ENCODE measurements at places on chromosomes 2 and 18.

DNA sequence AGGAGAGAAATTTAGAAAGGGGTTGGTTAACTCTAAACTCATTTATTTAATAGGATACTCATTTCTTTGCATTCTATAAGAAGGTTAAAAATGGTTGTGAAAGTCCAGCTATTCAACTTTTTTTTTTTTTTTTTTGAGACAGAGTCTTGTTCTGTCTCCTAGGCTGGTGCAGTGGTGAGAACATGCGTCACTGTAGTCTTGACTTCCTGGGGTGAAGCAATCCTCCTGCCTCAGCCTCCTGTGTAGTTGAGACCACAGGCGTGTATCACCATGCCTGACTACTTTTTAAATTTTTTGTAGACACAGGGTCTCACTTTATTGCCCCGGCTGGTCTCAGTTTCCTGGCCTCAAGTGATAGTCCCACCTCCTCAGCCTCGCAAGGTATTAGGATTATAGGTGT, 11.9 kb downstream of the ELP2 start:
- no peak for DNase-seq

- DNase-seq: no peak
Measured at GRCh38 chr18:61502472-61502871, 169.2 kb downstream of the CDH20 start.

DNA sequence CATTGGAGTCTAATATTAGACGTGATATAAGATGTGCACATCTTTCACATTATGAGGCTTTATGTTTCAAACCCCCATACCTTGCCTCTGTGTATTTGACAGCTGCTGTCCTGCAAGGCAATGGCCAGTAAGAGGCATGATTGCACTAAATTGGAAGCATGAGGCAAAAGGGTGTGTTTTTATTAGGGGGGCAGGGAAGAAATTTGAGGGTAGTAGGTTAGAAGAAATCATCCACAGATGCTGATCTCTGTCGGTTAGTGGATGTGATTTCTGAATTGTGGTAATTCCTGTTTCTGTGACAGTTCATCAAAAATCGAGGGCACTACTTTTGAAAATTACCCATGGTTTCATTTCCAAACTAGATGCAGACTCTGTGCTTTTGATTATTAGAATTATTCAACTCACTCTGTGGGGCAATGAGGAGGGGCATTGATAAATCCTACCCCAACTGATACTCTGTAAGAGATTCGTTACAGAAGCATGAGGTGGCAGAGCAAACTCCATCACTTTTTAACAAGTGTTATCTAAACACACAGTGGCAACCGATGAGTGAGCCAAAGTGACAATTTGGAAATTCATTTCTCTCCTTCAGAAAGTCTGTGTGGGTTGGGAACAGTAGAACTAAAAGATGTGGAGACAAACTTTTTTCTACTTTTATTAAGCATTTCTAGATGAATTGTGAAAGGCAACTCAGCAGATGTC, 453.0 kb downstream of the ARHGAP15 start:
- no peak for DNase-seq

DNA sequence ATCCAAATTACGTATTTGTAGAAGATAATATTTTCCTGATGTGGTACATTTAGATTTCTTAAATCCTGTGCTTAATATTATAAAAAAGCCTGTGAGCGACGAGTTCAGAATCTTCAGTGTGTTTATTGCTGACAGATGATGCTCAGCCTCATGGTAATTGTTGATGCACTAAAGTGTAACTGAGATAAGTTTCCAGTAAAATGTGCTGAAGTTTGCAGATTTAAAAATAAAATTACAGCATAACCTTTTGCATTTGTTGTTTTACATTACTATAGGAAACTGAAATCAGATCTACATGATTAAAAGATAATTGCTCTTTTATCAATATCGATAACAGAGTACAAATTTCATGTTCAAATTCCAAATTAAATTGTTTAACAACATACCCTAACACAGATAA, 307.6 kb downstream of the FIGN start:
- DNase-seq: no peak

- DNase-seq: no peak
Measured at GRCh38 chr2:73033142-73033765, 38.3 kb downstream of the SFXN5 start.

DNA sequence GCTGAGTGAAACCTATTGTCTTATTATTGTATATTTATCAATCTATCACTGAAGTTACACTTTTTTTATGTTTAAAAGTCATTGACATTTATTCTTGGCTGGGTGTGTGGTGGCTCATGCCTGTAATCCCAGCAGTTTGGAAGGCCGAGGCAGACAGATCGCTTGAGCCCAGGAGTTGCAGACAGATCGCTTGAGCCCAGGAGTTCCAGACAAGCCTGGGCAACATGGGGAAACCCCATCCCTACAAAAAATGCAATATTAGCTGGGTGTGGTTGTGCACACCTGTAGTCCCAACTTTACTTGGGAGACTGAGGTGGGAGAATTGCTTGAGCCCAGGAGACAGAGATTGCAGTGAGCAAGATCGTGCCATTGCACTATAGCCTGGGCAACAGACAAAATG, 97.8 kb downstream of the EPC2 start:
- DNase-seq: no peak

GRCh38 chr2:159571540-159572260, 44.6 kb downstream of the BAZ2B start:
- no peak for DNase-seq

- DNase-seq: no peak
Measured at GRCh38 chr18:6281874-6282273, 132.8 kb downstream of the L3MBTL4 start.

DNA sequence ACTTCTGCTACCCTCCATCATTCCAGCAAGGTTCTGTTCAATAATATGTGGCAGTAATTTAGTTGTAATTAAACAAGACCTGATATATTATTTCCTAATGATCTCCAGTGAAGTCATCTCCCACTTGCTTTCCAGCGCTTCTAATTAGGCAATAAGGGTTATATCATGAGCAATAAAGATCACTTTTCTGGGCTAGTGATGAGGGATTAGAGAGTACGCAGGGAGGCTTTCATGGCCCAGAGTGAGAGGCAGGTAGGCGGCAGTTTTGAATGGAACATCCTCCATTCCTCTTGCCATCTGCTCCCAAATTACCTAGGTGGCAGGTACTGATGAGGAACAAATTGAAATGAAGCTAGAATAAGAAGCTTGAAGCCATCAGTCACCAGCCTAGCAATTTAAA, 358.1 kb upstream of the SYT4 start:
- DNase-seq: no peak

DNA sequence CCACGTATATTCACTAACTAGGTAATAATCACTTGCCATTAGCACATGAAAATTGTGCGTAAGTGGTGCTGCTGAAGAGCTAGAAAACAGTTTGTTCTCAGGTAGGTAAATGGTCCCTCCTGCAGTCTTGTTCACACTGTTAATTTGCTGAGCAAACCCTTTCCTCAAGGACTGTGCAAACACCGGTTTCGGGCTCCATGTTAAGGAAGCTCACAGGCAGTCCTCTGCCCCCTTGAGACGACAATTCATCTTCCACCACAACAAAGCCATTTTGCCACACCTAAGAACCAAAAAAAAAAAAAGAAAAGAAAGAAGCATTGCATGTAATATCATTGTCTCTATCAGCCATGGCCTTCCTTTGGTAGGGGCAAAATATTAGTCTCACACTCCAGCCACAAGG, 193.9 kb downstream of the BCL11A start:
- no peak for DNase-seq

DNA sequence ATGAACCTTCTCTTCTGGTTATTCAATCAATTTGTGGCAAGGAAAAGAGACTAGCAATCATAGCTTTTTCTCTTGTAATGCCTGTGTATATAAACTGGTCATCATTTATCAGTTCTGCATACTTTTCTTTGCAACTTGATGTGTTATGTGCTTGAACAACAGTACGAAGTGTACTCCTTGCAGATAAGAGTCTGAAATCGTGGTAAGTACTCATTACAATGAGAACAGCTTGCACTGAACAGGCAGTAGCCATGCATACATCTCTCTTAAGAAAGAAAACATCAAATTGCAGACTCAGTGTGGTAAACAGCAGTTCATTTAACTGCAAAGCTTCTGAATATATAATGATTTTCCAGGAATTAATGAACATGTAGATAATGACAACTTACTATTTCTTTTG, 64.3 kb downstream of the GREB1L start:
- no peak for DNase-seq

DNA sequence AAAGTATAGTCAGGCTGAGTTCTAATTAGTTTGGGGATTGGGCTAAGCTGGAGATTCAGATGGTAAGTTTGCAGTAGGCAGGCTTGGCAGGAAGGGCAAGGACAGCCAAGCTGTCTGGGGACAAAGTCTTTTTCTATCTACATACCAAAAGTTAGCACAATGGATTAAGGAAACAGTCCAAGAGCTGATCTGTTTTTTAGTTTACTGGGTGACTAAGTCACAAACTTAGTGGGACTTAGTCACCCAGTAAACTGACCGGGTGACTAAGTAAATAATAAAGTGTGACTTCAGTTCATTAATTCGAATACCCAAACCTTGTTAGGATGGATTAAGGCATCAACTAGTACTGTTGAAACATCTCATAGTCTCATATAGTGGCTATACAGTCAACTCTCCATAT, 1386.0 kb upstream of the CELF4 start:
- no peak for DNase-seq

GRCh38 chr18:37207343-37207742, 358.3 kb downstream of the CELF4 start:
- no peak for DNase-seq

DNA sequence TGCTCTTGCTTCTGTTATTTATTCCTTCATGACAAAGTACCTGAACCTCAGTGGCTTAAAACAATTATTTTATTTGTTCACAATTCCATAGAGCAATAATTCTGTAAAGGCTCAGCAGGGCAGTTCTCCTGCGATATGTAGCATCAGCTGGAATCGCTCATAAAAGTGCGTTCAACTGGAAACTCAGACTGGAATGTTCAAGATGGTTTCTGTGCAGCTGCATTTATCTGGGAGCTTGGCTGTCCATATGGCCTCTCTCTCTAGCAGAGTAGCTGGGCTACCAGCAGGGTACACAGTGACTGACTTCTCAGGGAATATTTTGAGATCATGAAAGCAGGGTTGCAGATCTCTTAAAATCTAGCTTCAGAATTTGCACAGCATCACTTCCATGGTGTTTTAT, 13.5 kb downstream of the CCDC121 start:
- no peak for DNase-seq

DNA sequence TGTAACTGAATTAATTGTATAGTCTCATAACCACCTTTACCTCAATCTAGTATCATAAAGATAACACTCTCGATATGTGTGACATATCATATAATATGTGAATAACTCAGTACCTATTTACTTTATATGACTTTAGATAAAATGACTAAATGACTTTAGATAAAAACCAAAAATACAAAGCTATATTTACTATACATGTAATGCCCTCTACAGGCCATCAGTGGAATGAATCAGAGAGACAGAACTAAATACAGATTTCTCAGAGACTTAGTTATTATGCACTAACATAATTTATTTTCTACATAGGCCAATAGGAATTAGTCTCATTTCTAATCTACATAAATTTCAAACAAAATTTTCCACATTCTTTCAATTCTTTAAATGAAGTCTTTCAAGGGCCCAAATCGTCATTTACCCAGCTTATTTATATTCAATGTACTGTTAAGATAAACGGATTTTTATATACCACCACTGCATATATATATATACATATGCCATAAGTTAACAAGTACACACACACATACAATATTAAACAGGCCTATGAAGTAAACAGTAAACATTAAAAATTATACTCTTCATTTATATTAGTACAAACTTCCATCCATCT, 219.9 kb downstream of the EXOC6B start:
- DNase-seq: no peak

GRCh38 chr18:37586656-37587225, 21.1 kb upstream of the CELF4 start:
- no peak for DNase-seq

DNA sequence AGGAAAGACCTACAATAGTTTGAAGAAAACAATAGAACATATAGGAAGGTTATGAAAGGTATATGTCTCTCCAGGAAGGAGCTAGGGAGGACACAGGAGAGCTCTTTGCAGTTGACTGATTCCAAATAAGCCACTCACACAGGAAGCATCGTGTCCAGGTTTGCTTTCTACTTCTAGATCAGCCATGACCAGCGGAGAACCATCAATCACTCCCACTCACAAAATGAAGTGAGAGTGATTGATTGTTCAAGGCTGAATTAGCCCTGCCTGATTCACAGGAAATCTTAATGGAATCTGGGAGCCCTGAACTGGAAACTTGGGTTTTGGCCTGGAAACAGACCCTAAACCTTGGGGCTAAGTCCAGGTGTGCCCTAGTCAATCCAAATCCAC, 1292.2 kb upstream of the ZEB2 start:
- DNase-seq: no peak

DNA sequence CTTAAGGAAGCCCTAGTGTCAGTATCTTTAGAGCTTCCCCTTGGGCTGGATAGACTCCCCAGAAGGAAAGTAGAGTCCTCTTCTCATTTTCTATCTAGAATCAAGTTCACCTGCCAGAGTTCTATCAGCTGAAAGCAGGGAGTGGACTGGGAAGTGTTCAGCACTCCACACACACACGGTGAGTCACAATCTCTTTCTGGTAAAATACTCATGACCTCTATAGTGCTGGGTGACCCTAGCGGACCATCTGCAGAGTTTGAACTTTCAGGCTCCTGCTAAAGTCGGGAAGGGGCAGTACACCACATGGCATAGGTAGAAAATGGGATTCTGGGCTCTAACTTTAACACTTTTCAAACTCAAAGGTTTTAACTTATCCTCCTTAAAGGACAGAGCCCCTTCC, 43.3 kb downstream of the SAP130 start:
- no peak for DNase-seq

DNA sequence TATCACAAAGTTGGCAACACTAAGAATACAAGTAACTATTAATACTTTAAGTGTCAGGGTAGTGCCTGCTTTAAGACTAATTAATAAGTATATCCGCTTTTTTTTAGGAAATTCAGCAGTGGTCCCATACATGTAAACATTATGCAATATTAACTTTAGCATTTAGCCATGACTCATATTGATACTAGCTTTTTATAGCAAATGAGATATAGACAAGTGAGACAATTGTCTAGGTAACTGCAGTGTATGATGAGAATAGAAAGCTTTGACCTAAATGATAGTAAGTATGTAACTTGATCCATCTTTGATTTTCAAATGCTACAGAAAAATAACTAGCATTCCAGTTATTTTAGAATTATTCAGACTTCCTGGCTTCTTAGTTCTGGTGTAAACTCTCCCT, 27.4 kb upstream of the VRK2 start:
- no peak for DNase-seq

- no peak for DNase-seq
Measured at GRCh38 chr18:3508576-3509549, 58.9 kb downstream of the TGIF1 start.

- no peak for DNase-seq
Measured at GRCh38 chr2:101133492-101134100, 17.6 kb downstream of the TBC1D8 start.

DNA sequence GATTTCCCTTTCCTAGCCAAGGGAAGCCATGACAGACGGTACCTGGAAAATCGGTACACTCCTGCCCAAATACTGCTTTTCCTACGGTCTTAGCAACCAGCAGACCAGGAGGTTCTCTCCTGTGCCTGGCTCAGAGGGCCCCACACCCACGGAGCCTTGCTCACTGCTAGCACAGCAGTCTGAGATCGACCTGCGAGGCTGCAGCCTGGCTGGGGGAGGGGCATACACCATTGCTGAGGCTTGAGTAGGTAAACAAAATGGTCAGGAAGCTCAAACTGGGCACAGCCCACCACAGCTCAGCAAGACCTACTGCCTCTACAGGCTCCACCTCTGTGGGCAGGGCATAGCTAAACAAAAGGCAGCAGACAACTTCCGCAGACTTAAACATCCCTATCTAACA, 6.8 kb upstream of the CD207 start:
- DNase-seq: no peak

Data from activated CD8-positive, alpha-beta memory T cell treated with anti-CD3 and anti-CD28 coated beads, Interleukin-2, amount 50 U/mL, for 48 hours (primary cell).